ENCODE measurements at places on chromosomes 4 and X. TPM values are rescaled to one million over a fixed set of nuclear protein-coding genes. Genes with fewer than 3 reads are reported as not detected.

- DNase-seq, result no peak
Measured at GRCh38 chr4:163343604-163344146, at the start of gene NPY5R. Gene NPY5R, plus strand, starts transcription at chr4:163343892. Its CDS starts 6,382 bp downstream, at chr4:163350274.

GRCh38 chr4:137274404-137274803 lies 257.9 kb downstream of the PCDH18 start:
- no peak for DNase-seq

- DNase-seq, result no peak
Measured at GRCh38 chr4:92307181-92307580, 3.4 kb downstream of the GRID2 start.

- DNase-seq, result no peak
Measured at GRCh38 chrX:12843061-12843667, 23.7 kb upstream of the TLR7 start.

The GNRHR gene
- not detected for total RNA-seq

The UCHL1 gene
- total RNA-seq, result 1.5 TPM

The SLC16A2 gene
- total RNA-seq, result 1.5 TPM

The PKD2 gene
- total RNA-seq, result 4.1 TPM

Measured in activated CD4-positive, alpha-beta T cell treated with anti-CD3 and anti-CD28 coated beads for 36 hours (primary cell).